ENCODE measurements at places on chromosomes 7 and 10.

DNA sequence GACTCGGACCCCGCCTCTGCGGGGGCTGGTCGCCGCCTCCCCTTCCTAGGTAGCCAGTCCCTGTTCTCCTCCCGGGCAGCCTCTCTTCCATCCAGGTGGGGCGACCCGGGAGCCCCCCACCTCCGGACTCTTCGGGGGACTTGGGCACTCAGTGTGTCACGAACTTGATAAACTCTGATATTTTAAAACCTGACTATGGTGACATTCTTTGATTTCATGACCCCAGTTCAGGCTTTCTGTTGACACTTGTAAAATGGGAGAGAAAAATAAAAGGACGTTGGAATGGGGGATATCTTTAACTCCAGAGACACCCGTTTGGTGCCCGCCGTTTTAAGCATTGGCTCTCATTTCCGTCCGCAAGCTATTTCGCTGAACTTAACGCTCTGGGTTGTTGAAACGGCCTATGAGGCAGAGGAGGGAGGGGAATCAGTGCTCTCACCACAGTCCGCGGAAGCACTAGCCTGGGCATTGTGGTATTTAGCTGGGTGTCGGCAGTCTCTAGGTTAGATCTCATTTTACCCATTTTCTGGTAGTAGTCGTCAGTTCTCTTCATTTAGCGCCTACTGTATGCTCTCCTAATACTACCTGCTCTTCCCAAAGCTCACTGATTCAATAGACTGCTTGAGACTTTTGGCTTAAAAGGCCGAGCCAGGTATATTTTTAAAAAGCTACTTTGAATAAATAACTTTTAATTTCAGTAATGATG lies 738 bp downstream of the VPS26A start:
- H3K36me3 ChIP-seq = peaks cover 6% of the 10 kb centered on the region
- H3K27me3 ChIP-seq = no peaks in the 10 kb centered on the region
- H3K27ac ChIP-seq = peak overlapping the region; percentile 88

- no peak for ATAC-seq
- H3K36me3 ChIP-seq = no peaks in the 10 kb centered on the region
- H3K4me3 ChIP-seq = no peak overlapping the region
- no peaks in the 10 kb centered on the region for H3K27me3 ChIP-seq
- no peak overlapping the region for H3K27ac ChIP-seq
Observed at GRCh38 chr7:38274927-38275620, 1.6 kb upstream of the TARP start.

GRCh38 chr7:130524628-130525027 lies 32.7 kb downstream of the MEST start:
- no peaks in the 10 kb centered on the region for H3K36me3 ChIP-seq
- no peaks in the 10 kb centered on the region for H3K4me1 ChIP-seq
- no peak overlapping the region for H3K27ac ChIP-seq

DNA sequence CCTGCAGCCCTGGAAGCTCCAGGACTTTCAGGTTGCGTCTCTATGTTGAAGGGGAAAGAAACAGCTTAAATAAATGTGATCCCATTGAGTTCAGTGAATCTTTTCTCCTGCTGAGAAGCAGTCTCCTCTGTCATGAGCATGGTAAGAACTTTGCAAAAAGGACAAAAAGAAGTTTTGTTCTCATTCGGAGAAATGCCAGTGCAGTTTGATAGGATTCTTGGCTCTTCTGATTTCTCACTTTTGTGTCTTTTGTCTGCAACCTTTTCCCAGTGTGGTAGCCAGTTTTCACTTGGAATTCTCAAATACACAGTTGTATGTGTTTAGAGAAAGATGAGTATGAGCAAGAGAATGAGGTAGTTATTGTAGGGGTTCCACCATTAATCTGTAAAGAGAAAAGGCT lies 64.3 kb downstream of the AP3M1 start:
- no peak for ATAC-seq
- H3K27ac ChIP-seq = peak overlapping the region; percentile 41
- H3K4me3 ChIP-seq = no peak overlapping the region

GRCh38 chr7:158301207-158301606 lies 286.4 kb downstream of the PTPRN2 start:
- H3K27ac ChIP-seq = no peak overlapping the region
- H3K27me3 ChIP-seq = peaks cover 3% of the 10 kb centered on the region
- H3K4me1 ChIP-seq = no peaks in the 10 kb centered on the region
- H3K36me3 ChIP-seq = no peaks in the 10 kb centered on the region

DNA sequence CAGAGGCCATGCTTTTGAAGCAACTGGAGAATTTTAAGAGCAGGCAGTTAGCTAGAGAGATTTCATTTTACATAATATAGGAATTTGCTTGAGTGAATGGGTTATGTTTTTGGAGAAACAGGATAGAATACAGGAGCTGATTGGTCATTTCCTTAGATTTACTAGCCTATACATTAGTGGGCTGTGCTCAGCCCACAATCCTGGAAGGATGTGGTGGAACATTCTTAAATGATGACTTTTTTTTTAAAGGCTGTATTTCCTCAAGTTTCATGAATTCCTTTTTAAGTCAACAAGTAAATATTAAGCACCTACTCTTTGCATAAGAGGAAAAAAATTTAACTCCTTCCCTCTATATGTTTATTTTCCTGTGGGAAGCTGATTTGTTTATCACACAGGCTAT lies 314.4 kb upstream of the BMPER start:
- no peaks in the 10 kb centered on the region for H3K4me1 ChIP-seq
- no peaks in the 10 kb centered on the region for H3K27me3 ChIP-seq
- no peak overlapping the region for H3K4me3 ChIP-seq

DNA sequence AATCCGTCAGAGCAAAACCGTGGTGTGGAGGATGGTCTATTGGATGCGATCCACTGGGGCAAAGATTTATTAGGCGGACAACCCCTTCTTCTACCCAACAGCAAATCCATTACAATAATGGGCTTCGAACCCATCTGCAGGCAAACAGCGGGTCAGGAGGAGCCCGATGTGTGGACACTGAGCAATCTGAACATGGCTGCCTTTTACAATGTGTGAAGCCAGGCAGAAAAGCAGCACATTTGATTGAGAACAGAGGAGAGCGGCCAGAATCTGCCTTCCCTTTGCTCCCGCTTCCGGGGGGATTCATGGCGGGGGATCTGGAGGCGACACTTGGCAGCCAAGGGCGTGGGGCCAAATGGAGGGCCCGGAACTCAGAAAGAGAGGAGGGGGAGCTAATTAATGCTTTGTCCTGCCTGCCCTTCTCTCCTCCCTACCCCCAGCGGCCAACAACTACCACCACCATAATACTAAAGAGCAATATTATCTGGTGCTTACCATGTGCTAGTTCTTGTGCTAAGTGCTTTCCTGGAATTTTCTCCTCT lies 133.0 kb downstream of the EMX2 start:
- no peak overlapping the region for H3K27ac ChIP-seq
- H3K36me3 ChIP-seq = no peaks in the 10 kb centered on the region
- H3K4me1 ChIP-seq = no peaks in the 10 kb centered on the region
- peaks cover 3% of the 10 kb centered on the region for H3K27me3 ChIP-seq
- no peak for ATAC-seq

DNA sequence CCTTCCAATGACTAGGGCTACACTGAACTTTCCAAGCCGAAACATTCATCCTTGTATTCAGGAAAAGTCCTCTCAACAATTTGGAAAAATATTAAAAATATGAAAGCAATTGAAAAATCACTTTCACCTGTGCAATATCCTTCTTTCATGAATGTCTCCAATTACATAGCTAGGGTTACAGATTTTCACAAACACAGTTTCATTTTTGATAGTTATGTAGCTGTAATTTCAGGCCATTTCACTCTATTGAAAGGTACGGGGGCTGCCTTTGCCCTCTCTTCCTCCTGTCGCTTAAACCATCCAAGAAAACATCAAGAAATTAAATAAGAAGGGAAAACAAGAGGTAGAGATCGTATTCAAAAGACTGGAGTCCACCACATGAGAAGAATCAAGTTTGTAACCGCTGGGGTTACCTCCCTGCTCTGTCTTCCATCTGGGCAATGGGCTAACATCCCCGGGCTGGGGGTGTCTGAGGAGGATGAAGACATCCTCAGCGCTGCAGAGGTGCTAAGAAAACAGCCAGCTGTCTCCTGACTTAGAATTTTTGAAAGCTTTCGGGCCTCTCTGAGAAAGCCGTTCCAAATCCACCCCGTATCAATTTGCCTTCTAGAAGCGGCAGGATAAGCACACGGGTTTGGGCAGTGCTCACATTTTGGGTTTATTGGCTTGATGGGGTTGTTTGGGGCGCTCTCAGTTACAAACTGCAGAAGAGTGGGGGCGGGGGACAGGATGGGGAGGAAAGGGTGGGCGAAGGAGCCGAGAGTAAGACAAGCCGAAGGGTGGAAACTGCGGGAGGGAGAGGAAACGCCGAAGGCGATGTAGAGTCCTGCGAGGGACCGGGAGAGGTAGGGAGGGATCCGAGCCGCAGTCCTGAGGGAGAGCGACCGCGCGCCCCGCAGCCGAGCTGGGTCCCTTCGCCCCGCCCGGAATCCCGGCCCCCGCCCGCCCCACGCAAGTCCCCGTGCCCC lies 24.3 kb upstream of the VAX1 start:
- H3K4me3 ChIP-seq = peak overlapping the region; percentile 40
- H3K27ac ChIP-seq = no peak overlapping the region
- peaks cover 6% of the 10 kb centered on the region for H3K4me1 ChIP-seq
- H3K36me3 ChIP-seq = peaks cover 8% of the 10 kb centered on the region
- H3K27me3 ChIP-seq = peaks cover 77% of the 10 kb centered on the region

DNA sequence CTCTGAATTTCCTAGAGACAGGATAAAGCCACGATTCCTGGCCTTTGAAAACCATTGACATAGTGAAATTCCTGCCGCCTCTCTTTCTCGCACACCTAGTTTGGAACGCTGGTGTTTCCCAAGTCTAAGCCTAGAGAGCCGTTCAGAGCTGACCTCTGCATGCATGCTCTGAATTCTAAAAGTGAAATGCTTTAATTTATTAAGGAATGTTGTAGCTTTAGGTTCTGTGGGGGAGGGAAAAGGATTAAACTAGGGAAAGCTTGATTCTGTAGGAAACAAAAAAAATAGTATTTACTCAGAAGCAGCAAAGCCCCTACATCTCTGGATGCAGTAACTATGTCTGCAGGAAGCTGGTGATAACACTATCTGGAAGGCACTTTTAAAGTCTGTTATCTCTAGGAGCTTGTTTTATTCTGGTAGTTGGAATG lies 27.3 kb downstream of the PFKP start:
- H3K36me3 ChIP-seq = peaks cover 93% of the 10 kb centered on the region
- peaks cover 66% of the 10 kb centered on the region for H3K4me1 ChIP-seq
- ATAC-seq = no peak
- peak overlapping the region; percentile 95 for H3K27ac ChIP-seq
- H3K4me3 ChIP-seq = peak overlapping the region; percentile 75

DNA sequence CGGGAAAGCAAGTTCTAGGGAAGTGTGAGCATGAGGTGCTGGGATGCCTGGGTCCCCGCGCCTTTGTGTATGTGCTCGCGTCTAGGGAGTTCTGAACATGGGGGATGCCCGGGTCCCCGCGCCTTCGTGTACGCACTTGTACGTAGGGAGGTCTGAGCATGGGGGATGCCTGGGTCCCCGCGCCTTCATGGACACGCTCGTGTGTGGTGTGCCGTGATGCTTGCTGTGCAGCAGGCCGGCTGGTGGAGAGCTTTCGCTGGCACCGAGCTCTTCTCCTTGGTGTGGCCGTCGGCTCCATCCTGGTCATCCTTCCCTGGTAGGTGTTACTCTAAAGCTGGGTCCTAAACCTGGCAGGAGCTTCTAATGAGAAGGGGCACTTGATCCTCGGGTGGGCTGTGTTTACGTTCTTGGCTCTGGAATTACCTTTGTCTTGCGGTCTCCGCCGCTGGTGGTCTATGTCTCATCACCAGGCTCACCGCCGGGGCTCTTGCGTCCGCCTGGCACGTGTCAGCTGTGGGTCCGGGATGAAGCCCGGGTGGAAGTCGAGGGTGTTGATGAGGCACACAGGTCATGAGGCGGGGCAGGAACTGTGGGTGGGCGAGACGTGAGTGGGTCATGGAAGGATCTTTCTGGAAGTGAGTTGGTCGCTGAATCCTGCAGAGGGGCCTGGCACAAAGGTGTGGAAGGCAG lies 63.5 kb downstream of the DNAJB6 start:
- no peak for ATAC-seq
- peaks cover 21% of the 10 kb centered on the region for H3K4me1 ChIP-seq
- H3K27ac ChIP-seq = peak overlapping the region; percentile 49
- H3K4me3 ChIP-seq = no peak overlapping the region
- H3K36me3 ChIP-seq = peaks cover 80% of the 10 kb centered on the region

- ATAC-seq = no peak
- H3K27me3 ChIP-seq = no peaks in the 10 kb centered on the region
- H3K36me3 ChIP-seq = peaks cover 8% of the 10 kb centered on the region
- H3K4me3 ChIP-seq = no peak overlapping the region
- no peak overlapping the region for H3K27ac ChIP-seq
Observed at GRCh38 chr10:112678987-112679386, 232.0 kb downstream of the VTI1A start.

DNA sequence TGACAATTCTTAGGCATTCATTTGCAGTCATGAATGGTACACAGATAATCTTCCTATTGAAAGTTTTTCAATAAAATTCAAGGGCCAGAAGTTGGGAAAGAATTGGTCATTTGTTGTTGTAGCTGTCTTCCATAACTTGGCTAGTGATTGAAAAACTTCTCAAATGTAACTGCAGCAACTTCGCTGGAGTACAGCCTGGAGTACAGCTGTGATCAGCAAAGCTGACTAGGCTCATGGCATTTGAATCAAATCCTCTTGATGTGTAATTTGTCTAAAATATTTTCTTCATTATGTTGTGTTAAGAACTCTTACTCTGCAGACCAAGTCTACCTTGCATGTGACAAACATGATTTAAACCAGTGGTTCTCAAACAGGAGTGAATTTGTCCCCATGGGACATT lies 226.5 kb upstream of the STEAP1 start:
- no peaks in the 10 kb centered on the region for H3K36me3 ChIP-seq
- no peak overlapping the region for H3K27ac ChIP-seq
- no peak overlapping the region for H3K4me3 ChIP-seq
- H3K27me3 ChIP-seq = no peaks in the 10 kb centered on the region
- H3K4me1 ChIP-seq = no peaks in the 10 kb centered on the region

GRCh38 chr7:74475987-74476350 lies 22.3 kb downstream of the GTF2IRD1 start:
- no peaks in the 10 kb centered on the region for H3K36me3 ChIP-seq
- H3K27me3 ChIP-seq = no peaks in the 10 kb centered on the region
- no peaks in the 10 kb centered on the region for H3K4me1 ChIP-seq
- no peak for ATAC-seq

GRCh38 chr7:25831831-25832411 lies 320.1 kb upstream of the NFE2L3 start:
- no peak for ATAC-seq
- H3K36me3 ChIP-seq = no peaks in the 10 kb centered on the region
- H3K27ac ChIP-seq = no peak overlapping the region
- H3K27me3 ChIP-seq = peaks cover 27% of the 10 kb centered on the region
- no peaks in the 10 kb centered on the region for H3K4me1 ChIP-seq
